Cerebellum (tissue), 4 donors: ENCODE measurements at places on chromosomes 5 and 9. TPM values are rescaled to one million over a fixed set of nuclear protein-coding genes. Genes with fewer than 3 reads are reported as not detected.

The NPDC1 gene
- total RNA-seq, result 24.0 TPM

The MARVELD2 gene
- total RNA-seq, result 2.1 TPM

The PLAC8L1 gene
- not detected for total RNA-seq

The FBP2 gene
- not detected for total RNA-seq

The ATP10B gene
- 15.0 TPM for total RNA-seq

DNA sequence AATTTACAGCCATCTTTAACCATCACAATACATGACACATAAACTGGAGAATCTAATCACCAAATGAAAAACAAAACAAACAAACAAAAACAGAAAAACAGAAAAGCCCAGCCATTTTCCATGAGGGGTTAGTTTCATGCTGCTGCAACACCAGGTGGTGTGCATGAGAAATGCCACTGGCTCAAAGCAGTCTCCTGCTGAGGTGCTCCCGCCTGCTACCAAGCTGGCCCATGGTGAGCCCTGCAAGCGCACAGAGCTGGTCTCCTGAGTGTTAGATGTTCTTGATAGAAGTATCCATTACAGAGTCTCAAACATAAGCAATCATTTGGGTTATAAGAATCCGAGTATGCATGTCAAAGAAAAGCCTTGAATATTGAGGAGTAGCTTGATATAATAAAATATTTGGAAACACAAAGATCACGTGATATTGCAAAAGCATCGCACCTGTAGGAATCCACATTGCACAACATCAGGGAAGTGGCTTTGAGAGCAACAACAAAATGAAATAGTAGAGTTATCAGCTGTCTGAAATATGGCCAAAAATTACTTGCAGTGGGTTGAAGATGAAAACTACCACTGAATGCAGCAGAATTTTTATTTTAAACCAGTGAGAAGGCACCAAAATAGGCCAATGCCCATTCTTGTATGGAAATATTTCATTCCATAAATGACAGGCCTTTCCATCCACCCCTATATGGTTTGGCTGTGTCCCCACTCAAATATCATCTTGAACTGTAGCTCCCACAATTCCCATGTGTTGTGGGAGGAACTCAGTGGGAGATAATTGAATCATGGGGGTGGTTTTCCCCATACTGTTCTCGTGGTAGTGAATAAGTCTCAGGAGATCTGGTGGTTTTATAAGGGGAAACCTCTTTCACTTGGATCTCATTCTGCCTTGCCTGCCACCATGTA lies 194.8 kb downstream of the SYK start:
- no peak for DNase-seq

DNA sequence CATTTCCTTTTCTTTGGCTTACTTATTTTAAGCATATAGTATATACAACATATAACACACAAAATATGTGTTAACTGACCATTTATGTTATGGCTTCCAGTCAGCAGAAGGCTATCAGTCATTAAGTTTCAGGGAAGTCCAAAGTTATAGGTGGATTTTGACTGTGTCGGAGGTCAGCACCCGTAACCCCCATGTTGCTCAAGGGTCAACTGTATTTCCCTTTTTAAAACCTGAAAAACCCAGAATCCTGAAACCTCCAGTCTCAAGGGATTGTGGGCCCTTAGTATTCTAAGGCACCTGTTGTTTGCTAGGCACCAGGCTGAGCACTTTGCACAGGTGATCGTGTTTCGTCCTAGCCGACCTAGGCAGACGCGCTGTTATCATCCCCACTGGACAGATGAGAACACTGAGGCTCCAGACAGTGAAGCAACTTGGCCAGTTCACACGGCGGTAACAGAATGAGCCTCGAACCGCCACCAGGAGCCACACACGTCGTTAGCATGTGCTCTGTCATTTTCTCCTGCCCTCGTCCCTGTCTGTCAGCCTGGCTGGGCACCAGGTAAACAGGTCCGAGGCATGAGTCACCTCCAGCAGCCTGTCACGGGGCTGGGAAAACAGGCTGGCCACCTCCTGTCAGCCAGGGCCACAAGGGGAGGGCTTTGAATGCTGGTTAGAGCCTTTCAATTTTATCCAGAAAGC lies 39.9 kb downstream of the DUSP1 start:
- DNase-seq, result peak; percentile 31

DNA sequence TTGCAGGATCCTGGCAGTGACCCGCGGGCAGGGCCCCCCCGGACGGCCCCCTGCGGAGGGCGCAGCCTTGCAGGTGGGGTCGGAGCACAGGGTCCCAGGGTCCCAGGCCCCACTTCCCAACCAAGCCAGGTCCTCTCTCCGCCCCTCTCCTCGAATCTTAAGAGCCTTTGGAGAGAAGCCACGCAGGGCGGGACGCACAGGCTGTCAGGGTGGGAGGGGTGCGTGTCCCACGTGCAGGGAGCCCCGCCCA lies 18.4 kb upstream of the EGFL7 start:
- DNase-seq, result no peak

GRCh38 chr9:8351436-8351835 lies 551.9 kb upstream of the DMAC1 start:
- DNase-seq, result peak; percentile 23

- DNase-seq, result no peak
Measured at GRCh38 chr5:142915813-142916424, 145.7 kb downstream of the ARHGAP26 start.

DNA sequence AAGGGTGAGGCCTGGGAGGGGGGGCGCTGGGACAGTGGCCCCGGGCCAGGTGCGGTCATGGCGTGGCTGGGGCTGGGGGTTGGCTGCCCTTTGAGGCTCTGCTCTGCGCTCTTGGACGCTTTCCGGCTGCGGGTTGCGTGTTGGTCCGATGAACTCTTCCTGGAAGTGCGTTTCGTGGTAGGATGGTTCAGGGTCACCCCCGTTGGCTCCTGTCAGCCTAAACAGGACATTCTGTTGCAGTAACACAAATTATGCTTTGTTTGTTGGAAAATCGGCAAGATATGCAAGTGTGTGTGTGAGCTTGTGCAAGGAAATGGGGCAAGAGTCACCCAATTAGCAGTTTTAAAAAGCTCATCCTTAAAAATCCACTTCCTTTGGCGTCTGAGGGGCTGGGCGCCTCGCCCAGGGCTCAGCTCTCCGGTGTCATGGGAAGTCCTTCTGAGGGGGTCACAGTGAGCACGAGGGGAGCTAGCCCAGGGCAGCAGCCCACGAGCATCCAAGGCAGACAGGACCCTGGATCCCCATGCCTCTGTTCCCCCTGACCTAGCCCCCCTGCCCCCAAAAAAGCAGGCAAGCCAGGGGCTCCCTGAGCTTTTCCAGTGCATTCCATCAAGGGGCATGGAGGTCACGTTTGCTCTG lies 22.2 kb upstream of the RNU6ATAC start:
- no peak for DNase-seq

DNA sequence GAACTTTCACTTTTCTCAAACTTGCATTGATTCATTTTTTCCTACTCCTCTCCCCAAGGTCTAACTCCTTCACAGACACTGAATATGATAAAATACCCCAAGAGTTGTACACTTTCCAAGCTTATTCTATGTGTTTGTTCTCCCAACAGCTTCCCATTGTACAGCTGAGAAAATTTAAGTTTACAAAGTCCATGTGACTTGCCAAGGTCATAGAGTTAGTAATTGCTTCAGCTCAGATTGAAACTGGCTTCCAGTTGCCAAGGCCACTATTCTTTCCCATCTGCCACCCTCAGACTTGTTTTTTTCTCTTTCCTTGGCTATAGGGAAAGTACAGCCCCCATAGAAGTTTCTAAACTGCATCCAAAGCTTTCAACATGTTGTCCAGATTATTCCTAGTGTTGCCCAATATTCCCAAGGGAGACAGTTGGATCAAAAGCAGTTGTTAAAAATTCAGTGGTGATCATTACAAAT lies 34.8 kb downstream of the TNFSF8 start:
- no peak for DNase-seq

DNA sequence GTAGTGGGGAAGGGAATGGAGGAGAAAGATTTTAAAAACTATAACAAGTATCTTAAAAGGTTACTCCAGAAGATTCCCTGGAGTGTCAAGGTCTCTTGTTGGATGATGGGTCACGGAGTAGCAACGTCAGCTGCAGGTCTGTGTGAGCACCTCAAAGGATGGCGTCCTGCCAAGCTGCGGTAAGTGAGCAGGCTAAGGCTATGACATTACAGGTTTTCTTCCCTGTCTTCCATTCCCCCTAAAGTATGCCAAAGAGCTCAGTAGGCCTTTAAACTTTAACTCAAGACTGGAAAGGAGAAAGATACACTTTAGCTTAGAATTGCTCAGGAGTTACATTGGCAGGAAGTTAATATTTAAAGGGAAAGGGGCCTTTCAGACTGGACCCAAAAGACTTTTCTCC lies 17.5 kb downstream of the SPOCK1 start:
- DNase-seq, result no peak

DNA sequence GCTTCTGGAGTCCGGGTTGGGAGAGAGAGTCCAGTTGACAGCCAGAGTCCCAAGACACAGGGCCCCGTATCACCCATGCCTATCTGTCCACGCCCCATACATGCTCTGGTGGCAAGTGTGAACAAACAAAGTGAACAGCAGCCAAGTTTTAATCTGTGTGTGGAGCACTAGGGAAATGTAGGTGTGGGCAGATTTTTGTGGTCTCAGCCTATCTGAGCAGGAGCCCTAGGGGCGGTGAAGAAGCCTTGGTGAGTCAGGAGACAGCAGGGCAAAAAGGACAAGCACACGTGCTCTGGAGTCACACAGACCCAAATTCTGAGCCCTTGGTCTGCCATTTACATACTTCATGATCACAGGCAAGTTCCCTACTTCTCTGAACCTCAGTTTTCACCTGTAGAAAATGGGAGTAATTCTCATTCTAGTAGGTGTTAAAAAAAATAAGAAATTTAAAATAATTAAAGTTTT lies 23.2 kb downstream of the EGR1 start:
- no peak for DNase-seq

DNA sequence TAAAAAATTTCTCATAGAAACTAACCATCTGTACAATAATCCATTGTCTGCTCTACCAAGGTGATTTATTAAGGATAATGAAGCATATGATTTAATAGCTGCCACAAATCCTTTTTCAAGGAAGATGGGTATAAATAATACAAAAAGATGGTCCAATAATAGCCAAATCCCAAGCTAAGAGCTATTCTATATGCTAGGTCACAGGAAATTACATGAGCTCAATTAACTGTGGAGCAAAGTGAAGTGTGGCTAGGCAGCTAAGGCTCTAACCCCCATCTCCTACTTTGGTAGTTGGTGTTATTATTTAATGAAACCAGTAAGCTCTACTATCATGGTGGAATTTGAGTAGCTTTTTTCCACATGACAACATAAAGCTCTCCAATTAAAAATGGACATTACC lies 1045.0 kb upstream of the DMAC1 start:
- DNase-seq, result no peak

DNA sequence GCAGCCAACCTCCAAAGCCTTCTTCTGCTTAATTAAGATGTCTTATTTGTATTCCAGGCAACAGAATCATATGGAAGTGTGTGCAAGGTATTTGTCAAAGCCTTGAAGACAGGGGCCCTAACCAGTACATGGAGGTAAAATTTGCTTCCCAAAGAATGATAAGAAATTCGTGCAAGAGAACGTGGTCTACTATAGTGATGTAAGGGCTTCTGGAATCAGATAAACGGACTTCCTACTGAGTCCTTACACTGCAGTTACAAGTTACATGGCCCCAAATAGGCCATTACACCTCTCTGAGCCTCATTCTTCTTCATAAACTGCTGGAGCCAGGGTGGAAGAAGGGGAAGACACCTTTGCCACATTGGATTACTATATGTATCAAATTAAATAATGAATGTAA lies 15.9 kb upstream of the ISOC1 start:
- no peak for DNase-seq

GRCh38 chr9:127723444-127723843 lies 7.6 kb downstream of the TTC16 start:
- DNase-seq, result no peak
